ENCODE measurements at places on chromosomes 2 and 18. TPM values are rescaled to one million over a fixed set of nuclear protein-coding genes. Genes with fewer than 3 reads are reported as not detected.
A peak's percentile ranks its signal among the peaks of the same experiment; 100 is the strongest.

DNA sequence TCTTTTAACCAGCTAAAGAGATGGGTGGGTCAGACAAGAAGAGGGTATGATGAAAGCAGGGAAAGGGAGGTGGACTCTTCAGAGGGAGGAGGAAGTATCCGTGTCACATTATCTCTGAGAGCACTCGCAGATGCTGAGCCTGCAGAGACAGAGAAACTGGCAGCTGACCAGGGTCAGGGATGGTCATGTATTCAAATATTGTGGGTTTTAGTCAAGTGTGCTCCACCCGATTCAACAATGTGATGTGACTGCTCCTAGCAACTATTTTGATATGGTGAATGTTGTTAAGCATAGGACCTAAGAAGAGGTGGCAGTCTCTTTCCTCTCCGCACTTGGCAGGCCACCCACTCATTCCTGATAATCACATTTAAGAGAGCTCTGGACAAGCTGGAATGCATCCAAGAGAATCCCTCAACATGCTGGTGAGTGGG is 1.3 kb upstream of the CLIP4 start:
- H3K4me1 ChIP-seq = no peaks in the 10 kb centered on the region
- no peak for DNase-seq
- H3K27ac ChIP-seq = peak overlapping the region; percentile 95
- no peak overlapping the region for H3K4me3 ChIP-seq
- H3K27me3 ChIP-seq = peaks cover 2% of the 10 kb centered on the region

- no peaks in the 10 kb centered on the region for H3K4me1 ChIP-seq
- no peaks in the 10 kb centered on the region for H3K36me3 ChIP-seq
- DNase-seq = no peak
- no peak overlapping the region for H3K27ac ChIP-seq
- no peaks in the 10 kb centered on the region for H3K27me3 ChIP-seq
These were observed 10.3 kb upstream of the PAPOLG start for GRCh38 chr2:60745761-60746160.

- H3K27me3 ChIP-seq = no peaks in the 10 kb centered on the region
- H3K4me1 ChIP-seq = no peaks in the 10 kb centered on the region
- no peak for DNase-seq
- no peaks in the 10 kb centered on the region for H3K36me3 ChIP-seq
- H3K4me3 ChIP-seq = no peak overlapping the region
- no peak overlapping the region for H3K27ac ChIP-seq
These were observed 211.0 kb downstream of the AKAIN1 start for GRCh38 chr18:4986066-4986465.

GRCh38 chr2:42132191-42132965 is 36.8 kb upstream of the EML4 start:
- H3K27me3 ChIP-seq = no peaks in the 10 kb centered on the region
- DNase-seq = no peak
- peaks cover 2% of the 10 kb centered on the region for H3K4me1 ChIP-seq
- no peaks in the 10 kb centered on the region for H3K36me3 ChIP-seq
- no peak overlapping the region for H3K4me3 ChIP-seq
- peak overlapping the region; percentile 86 for H3K27ac ChIP-seq

DNA sequence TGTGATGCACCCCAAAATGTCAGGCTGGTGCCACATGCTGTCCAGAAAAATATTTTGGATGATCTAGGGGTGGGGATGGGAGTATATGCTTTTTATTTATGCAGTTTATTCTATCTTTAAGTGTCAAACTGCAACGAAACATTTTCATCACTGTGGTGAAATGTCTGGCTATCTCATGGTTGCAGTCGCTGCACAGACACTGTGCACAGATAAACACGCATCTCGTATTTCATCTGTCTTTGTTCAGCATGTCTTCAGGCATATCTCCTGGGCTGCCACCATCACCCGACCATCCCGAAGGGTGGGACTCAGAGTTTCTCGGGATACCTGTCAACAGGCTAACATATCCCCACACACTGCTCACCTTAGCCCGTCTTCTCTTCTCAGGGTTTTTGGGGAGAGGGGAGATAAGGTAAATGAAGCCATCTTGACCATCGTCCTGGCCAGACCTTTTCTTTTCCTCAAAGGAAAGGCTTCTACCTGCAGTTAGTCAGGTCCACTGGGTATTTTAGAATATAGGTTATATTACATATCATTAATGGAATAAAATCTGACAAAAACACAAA is 80.7 kb upstream of the NABP1 start:
- no peak overlapping the region for H3K27ac ChIP-seq
- no peaks in the 10 kb centered on the region for H3K27me3 ChIP-seq
- H3K4me1 ChIP-seq = no peaks in the 10 kb centered on the region
- no peak overlapping the region for H3K4me3 ChIP-seq
- no peaks in the 10 kb centered on the region for H3K36me3 ChIP-seq

DNA sequence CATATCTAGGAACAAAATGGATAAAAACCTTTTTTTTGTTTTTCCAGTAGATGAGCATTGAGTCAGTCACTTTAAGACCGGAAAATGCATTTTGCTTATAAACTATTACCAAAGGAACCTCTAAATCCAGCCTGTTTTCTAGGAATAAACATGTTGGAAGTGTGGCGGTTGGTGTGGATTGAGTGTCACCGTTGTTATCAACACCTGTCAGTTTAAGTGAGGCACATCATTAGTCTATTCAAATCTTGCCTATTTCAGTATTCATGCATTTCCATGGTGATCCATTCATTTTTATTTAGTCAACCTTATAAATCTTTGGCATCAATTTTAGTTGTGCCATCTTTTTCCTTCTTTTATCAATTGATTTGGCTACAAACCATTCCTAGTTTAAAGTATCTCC is 3.3 kb downstream of the KLHL29 start:
- no peak overlapping the region for H3K27ac ChIP-seq
- no peaks in the 10 kb centered on the region for H3K4me1 ChIP-seq

DNA sequence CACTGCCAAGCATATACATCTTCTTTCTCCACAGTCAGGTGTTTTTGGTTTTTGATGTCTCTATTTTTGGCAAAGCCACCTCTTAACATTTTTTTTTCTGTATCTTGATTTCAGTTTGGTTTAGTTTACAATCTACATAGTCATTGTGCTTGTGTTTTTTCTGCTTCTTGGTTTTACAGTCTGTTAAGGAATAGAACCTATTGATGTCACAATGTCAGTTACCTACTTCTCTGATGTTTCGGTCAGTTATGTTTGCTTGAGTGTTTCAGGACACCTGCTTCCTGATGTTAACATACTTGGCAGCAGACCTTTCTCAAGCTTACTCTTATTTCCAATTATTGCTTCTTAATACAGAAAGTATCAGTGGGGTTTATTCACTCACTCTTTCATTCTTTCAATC is 253.3 kb downstream of the SPAG16 start:
- H3K4me3 ChIP-seq = no peak overlapping the region
- no peaks in the 10 kb centered on the region for H3K4me1 ChIP-seq
- no peak for DNase-seq

- H3K4me1 ChIP-seq = no peaks in the 10 kb centered on the region
- no peak overlapping the region for H3K27ac ChIP-seq
- H3K27me3 ChIP-seq = no peaks in the 10 kb centered on the region
- H3K4me3 ChIP-seq = no peak overlapping the region
- no peak for DNase-seq
These were observed 96.3 kb downstream of the ARMC9 start for GRCh38 chr2:231294571-231295362.

DNA sequence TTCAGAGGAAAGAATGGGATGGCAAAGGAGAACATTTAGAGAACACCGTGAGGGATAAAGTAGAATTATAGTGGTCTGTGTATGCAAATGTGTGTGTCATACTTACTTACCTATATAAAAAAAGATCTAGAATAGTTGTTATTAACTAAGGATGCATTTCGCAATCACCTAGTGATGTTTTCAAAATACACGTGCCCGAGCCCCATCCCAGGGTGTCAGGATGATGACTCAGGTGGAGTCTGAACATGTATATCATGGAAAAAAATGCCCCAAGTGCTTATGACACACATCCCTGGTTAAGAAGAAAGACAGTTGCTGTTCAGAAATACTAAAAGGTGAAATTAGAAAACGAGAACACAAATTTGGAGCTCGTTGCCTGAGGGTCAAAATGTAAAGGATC is 109.0 kb downstream of the CERS6 start:
- H3K27me3 ChIP-seq = no peaks in the 10 kb centered on the region
- H3K4me1 ChIP-seq = no peaks in the 10 kb centered on the region
- peaks cover 2% of the 10 kb centered on the region for H3K36me3 ChIP-seq
- peak; percentile 32 for DNase-seq

GRCh38 chr2:11711354-11711716 is 35.1 kb upstream of the LPIN1 start:
- H3K27me3 ChIP-seq = no peaks in the 10 kb centered on the region
- no peaks in the 10 kb centered on the region for H3K4me1 ChIP-seq
- H3K4me3 ChIP-seq = no peak overlapping the region
- DNase-seq = no peak
- no peaks in the 10 kb centered on the region for H3K36me3 ChIP-seq
- H3K27ac ChIP-seq = no peak overlapping the region

GRCh38 chr2:85189606-85190270 is 56.5 kb downstream of the TCF7L1 start:
- no peak overlapping the region for H3K27ac ChIP-seq
- no peak overlapping the region for H3K4me3 ChIP-seq
- H3K27me3 ChIP-seq = no peaks in the 10 kb centered on the region
- H3K4me1 ChIP-seq = no peaks in the 10 kb centered on the region

GRCh38 chr2:31108561-31109286 is 29.5 kb downstream of the GALNT14 start:
- no peak for DNase-seq
- no peaks in the 10 kb centered on the region for H3K27me3 ChIP-seq
- no peaks in the 10 kb centered on the region for H3K4me1 ChIP-seq
- no peak overlapping the region for H3K27ac ChIP-seq
- H3K4me3 ChIP-seq = no peak overlapping the region

GRCh38 chr2:167843217-167843616 is 404.2 kb downstream of the STK39 start:
- no peak overlapping the region for H3K4me3 ChIP-seq
- no peaks in the 10 kb centered on the region for H3K4me1 ChIP-seq
- H3K36me3 ChIP-seq = no peaks in the 10 kb centered on the region
- no peak overlapping the region for H3K27ac ChIP-seq

- H3K27ac ChIP-seq = no peak overlapping the region
- no peaks in the 10 kb centered on the region for H3K27me3 ChIP-seq
- no peaks in the 10 kb centered on the region for H3K4me1 ChIP-seq
- no peaks in the 10 kb centered on the region for H3K36me3 ChIP-seq
- H3K4me3 ChIP-seq = no peak overlapping the region
- no peak for DNase-seq
These were observed 58.5 kb upstream of the RAB27B start for GRCh38 chr18:54769526-54770464.

- H3K36me3 ChIP-seq = peaks cover 6% of the 10 kb centered on the region
- H3K4me1 ChIP-seq = no peaks in the 10 kb centered on the region
- H3K27me3 ChIP-seq = no peaks in the 10 kb centered on the region
These were observed 49.6 kb downstream of the CRIM1 start for GRCh38 chr2:36405183-36405582.

DNA sequence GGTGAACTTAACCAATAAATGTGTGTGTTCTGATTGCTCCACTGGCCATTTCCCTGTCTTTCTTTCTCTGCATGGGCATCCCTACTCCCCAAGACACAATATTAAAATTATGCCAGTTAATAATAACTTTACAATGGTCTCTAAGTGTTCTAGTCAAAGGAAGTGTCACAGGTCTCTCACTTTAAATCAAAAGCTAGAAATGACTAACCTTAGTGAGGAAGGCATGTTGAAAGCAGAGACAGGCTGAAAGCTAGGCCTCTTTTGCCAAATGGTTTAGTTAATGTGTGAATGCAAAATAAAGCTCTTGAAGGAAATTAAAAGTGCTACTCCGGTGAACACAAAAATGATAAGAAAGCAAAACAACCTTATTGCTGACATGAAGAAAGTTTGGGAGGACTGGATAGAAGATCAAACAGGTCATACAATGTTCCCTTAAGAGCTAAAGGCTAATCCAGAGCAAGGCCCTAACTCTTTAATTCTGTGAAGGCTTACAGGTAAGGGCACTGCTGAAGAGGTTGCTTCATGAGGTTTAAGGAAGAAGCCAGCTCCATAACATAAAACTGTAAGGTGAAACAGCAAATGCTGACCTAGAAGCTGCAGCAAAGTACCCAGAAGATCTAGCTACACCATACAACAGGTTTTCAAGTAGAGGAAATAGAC is 44.0 kb upstream of the ARHGAP15 start:
- no peak for DNase-seq
- H3K4me3 ChIP-seq = no peak overlapping the region
- H3K4me1 ChIP-seq = no peaks in the 10 kb centered on the region
- H3K27ac ChIP-seq = no peak overlapping the region
- no peaks in the 10 kb centered on the region for H3K27me3 ChIP-seq

DNA sequence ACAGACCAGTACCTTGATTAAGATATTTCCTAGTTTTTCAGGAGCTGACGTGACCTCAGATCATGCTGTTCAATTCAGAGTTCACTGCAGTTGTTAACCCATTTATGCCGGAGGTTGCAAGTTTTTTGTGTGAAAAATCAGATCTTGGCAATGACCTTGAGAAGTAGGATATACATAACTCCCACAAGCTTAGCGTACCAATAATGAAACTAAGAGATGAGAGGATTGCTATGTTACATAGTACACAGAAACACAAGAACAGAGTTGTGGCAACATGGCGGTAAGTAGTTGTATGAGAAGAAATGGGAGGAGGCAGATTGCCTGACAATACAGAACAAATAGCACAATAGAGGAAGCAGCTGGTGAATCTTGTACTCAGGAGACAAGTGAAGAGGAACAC is 39.1 kb downstream of the PPIG start:
- no peak overlapping the region for H3K4me3 ChIP-seq
- H3K4me1 ChIP-seq = no peaks in the 10 kb centered on the region
- H3K27me3 ChIP-seq = no peaks in the 10 kb centered on the region
- no peak overlapping the region for H3K27ac ChIP-seq

- H3K27ac ChIP-seq = no peak overlapping the region
- no peaks in the 10 kb centered on the region for H3K36me3 ChIP-seq
- DNase-seq = no peak
- H3K4me1 ChIP-seq = no peaks in the 10 kb centered on the region
- H3K4me3 ChIP-seq = no peak overlapping the region
- no peaks in the 10 kb centered on the region for H3K27me3 ChIP-seq
These were observed 23.8 kb downstream of the SNORC start for GRCh38 chr2:232893834-232894233.

The PID1 gene
- 7.0 TPM for polyA plus RNA-seq

The ZNF385B gene
- 0.21 TPM for polyA plus RNA-seq

The CCDC85A gene
- 1.7 TPM for polyA plus RNA-seq

The AMER3 gene
- polyA plus RNA-seq = 0.45 TPM

Data from small intestine (tissue), 16 donors.